Dermis microvascular lymphatic vessel endothelial cell (primary cell): ENCODE measurements at places on chromosomes 13 and 19.
A peak's percentile ranks its signal among the peaks of the same experiment; 100 is the strongest.

GRCh38 chr19:38640368-38640767 lies 7.1 kb upstream of the ACTN4 start:
- DNase-seq = peak; percentile 71

- no peak for DNase-seq
Observed at GRCh38 chr19:41376998-41377365, 649 bp downstream of the TMEM91 start.

GRCh38 chr19:35425682-35426081 lies 22.4 kb upstream of the FFAR2 start:
- no peak for DNase-seq

DNA sequence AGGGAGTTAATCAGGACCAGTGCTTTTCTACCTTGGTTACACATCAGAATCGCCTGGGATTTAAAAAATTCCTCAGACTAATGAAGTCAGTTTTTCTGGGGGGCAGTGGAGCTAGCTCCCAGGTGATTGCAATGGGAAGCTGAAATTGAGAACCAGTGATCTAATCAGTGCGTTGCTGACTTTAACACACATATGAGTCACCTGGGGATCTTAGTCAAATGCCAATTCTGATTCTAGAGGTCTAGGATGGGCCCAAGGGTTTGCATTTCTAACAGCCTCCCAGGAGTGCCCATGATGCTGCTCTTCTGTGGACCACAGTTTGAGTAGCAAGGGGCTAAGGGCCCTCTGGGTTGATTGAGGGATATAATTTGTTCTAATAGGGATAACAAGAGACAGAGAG lies 54.5 kb downstream of the KL start:
- no peak for DNase-seq

DNA sequence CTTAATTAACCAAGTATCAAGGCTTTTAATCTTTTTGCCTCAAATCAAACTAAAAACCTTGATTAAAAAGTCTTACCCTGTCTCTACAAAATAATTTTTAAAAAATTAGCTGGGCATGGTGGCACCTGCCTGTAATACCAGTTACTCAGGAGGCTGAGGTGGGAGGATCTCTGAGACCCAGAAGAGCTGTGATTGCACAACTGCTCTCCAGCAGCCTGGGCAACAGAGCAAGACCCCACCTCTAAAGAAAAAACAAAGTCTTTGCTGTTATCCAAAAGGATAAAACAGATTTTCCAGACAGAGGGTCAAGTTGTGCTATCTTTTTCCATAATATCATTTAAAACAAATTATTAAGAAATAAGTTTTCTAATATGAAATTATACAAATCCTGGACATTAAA lies 26.8 kb upstream of the CEBPG start:
- DNase-seq = no peak

DNA sequence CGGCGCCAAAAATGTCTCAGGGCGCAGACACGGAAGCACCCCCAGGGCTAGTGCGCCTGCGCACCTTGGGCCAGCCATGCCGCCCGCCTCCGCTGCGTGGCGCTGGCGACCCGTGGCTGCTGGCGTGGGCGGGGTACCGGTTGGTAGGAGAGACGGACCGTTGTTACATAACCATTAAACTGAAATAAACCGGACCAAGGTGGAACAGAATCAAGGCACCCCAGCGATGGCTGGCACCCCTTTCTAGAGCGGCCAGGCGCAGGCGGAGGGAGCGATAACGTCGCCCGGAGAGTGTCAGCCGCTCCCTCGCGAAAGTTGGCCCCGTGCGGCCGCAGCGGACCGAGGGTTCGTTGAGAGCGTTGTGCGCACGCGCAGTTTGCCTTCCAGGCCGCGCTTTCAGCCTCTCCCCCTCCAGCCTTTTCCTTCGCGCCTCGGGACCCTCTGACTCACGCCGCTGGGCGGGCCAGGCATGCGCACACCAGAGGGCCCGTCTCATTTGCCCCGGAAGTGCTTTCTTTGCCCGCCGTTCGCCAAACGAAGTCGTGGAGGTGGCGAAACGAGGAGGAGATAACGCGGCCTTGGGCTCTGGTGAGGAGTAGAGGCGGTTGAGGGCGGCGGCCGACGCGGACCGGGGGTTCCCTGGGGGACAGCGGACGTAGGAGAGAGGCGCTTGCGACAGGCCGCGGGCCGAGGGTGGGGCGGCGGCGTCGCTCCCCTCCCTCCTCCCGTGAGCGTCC lies at the start of the genes PLEKHJ1 and SF3A2:
TSS of gene PLEKHJ1 (minus strand) at position 16 of the 737 bp plus-strand sequence. CDS start 81 bp downstream, outside the sequence.
TSS of gene SF3A2 (plus strand) at position 511 of the 737 bp plus-strand sequence. CDS start 6,595 bp downstream, outside the sequence.
- DNase-seq = peak; percentile 93

GRCh38 chr19:2478278-2478755 lies 2.4 kb downstream of the GADD45B start:
- peak; percentile 69 for DNase-seq

- DNase-seq = peak; percentile 60
Observed at GRCh38 chr19:39166571-39167391, 30.0 kb upstream of the NCCRP1 start.

- DNase-seq = no peak
Observed at GRCh38 chr19:51127032-51127431, 2.3 kb downstream of the SIGLEC9 start.

DNA sequence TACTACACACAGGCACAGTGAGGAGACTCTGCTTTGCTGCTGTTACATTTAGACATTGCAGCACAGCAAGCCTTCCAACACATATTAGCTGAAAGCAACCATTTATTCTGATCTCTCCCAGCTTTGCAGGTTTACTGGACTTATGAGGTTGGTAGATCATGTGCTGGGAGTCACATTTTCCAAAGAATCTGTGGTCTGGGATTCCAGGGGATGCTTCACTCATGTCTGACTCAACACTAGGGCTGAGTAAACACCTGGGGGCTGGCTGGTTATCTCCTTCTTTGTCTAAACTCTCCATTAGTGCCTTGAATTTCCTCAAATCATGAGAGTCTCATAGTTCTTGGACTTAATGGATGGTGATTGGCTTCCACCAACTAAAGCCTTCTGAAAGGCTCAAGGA lies 5.4 kb upstream of the LGALS13 start:
- DNase-seq = no peak

- DNase-seq = no peak
Observed at GRCh38 chr13:36108342-36108741, 22.8 kb downstream of the DCLK1 start.

- no peak for DNase-seq
Observed at GRCh38 chr19:13890136-13890535, 13.2 kb downstream of the NANOS3 start.

DNA sequence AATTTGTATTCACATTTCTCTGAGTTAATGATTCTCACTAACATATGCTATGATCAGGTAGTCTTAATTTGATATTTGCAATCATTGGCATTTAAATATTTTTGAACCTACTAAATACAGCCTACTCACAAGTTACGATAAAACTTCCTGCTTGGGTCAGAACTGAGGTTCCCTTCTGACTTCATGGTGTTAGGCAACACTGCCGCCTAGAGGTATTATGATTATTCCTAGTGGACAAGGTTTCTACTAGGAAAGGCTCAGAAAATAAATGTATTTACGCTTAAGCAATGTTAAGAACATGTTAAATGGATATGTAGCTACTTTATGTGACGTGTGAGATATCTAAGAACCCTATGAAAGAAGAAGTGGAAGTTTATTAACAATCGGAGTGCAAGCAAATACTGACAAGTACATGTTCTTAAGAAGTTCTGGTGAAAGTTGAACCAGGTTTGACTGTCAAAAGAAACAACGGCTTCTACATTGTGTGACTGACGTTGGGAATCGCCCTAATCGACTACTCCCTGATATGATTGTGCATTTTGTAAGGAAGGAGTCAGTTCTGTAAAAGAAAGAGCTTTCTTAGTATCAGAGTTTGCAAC lies 1395.8 kb downstream of the SLITRK5 start:
- DNase-seq = no peak

DNA sequence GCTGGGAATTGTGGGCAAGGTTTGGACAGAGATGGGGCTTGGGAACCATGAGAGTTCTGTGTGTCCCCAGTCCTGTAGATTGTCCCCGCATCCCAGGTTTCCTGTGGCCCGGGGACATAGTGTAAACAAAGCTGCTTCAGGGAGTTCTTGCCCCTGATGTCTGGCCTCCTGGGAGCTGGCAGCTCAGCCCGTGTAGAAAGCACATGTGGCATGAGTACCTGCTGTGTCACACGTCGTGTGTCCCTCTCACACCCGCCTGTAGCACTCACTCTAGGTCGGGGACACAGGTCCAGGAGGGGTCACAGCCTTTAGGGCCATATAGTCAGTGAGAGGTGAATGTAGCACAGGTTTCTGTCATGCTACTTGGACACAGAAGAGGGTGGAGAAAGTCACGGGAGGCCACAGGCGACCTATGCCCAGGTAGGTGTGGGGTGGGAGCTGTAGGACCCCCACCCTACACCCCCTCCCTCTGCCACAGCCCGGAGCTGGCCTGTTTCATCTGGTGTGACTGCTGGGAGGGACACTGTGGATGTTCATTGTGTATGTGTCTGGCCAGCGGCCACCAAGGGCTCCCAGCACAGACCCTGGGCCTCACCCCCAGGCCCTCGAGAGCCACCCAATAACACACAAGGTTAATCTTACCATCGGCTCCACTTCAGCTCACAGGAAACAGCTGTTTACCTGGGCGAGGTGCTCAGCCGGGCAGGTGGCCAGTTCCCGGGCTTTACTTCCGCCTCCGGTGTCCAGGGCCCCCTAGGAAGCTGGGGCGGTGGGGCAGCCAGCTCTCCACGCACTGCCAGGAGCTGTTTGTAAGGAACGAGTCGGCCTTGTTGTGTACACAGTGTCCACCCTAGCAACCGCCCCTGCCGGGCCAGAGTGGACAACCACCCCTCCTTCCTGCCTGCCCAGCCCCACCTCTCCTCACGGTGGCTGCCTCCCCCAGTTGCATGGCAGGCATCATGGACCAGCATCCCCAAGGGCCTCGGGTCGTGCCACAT lies 49.7 kb downstream of the COMP start:
- DNase-seq = peak; percentile 49

GRCh38 chr19:3880471-3881271 lies at the start of gene ATCAY:
TSS of gene ATCAY (plus strand) at chr19:3880685. CDS start at chr19:3885768, 5,083 bp downstream.
- DNase-seq = no peak

- peak; percentile 26 for DNase-seq
Observed at GRCh38 chr19:39539165-39539517, 820 bp downstream of the EID2 start.

- DNase-seq = no peak
Observed at GRCh38 chr19:10226021-10226375, 5.1 kb downstream of the S1PR2 start.

- no peak for DNase-seq
Observed at GRCh38 chr13:114211446-114212157, 23.1 kb upstream of the CDC16 start.

GRCh38 chr13:110756219-110756631 lies 42.7 kb downstream of the ING1 start:
- DNase-seq = no peak

GRCh38 chr19:29517412-29517811 lies 8.4 kb upstream of the VSTM2B start:
- no peak for DNase-seq

GRCh38 chr19:49335071-49335783 lies at the start of gene CD37:
TSS of gene CD37 (plus strand) at chr19:49335406. CDS start at chr19:49335541, 135 bp downstream.
- DNase-seq = no peak

DNA sequence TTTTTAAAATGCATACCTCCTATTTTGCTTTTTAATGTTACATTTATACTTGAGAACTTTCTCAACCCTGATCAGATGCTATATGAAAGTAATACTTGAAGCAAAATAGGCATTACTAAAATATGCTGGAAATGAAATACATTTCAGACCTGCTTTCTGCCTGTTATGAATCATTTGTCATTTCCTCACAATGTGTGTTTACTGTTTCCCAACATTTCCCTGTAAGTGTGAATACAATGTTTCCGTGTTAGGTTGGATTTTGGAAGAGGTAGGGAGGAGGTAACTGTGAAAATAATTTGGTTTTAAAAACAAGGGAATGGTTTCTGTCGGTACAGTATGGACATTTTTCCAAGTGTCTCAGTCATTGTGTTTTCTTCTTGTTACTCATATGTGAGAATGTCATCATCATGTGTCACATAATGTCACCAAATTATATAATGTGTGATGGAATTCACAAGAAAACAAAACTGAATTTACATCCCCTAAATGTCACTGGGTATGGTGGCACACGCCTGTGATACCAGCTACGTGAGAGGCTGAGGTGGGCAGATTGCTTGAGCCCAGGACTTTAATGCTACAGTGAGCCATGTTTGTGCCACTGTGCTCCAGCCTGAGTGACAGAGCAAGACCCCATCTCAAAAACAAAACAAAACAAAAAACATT lies 43.0 kb downstream of the ZAR1L start:
- DNase-seq = peak; percentile 75

DNA sequence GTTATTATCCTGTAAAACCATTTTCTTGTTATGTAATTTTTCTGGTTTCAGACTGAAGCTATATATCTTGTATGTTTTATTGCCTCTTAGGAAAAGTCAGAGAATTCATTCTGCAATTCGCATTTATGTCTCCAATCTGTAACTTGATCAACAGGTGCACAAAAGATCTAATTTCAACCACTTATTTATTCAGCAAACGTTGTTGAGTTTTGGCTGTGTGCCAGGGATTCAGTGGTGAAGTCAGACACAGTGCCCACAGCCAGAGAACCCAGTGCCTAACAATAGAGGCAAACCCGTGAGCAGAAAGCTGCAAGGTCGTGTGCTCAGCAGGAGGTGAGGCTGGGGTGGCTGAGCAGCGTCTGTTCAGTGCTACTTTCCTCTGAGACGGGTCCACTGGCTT lies 119.5 kb upstream of the MCF2L start:
- DNase-seq = no peak

- no peak for DNase-seq
Observed at GRCh38 chr13:20332361-20333096, 100.4 kb upstream of the GJB6 start.

- no peak for DNase-seq
Observed at GRCh38 chr19:50921426-50922316, 10.5 kb upstream of the KLK4 start.

GRCh38 chr19:42165146-42165545 lies 32.9 kb upstream of the POU2F2 start:
- DNase-seq = no peak

- no peak for DNase-seq
Observed at GRCh38 chr13:32497589-32497988, 41.0 kb downstream of the N4BP2L2 start.

DNA sequence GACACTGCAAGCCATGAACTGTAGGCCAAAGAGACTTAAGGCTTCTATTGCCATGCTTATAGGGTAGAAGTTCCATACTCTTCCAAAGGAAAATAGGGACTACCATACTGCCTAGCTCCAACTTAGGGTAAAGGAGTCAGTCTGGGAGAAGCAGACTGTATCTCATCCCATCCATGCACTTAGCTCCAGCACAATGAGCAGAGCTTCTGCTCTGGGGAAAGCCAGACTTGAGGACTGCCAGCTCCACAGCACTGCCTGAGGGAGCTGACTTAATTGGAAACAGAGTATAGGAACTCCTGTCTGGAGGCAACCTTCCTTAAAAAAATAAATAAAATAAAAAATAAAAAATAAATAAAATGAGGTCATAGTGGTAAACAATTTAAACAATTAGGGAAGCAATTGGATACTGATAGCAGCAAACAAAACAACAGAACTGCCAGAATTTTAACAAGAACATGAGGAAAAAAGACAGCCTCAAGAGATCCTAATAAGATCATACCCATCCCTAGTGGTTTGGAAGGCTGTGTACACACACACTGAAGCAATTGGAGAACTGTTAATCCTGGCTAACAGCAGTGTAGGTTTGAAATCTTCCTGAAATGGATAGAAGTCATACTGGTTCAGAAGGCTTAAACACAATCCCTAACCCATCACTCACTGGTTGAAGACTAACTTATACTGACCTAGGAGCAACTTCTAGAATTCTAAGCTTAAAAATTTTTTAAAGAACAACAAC lies 550.1 kb downstream of the TBC1D4 start:
- DNase-seq = no peak
